Peyer's patch (tissue), 4 donors: ENCODE measurements at places on chromosomes 12 and 14. TPM values are rescaled to one million over a fixed set of nuclear protein-coding genes. Genes with fewer than 3 reads are reported as not detected.

GRCh38 chr14:73943083-73943482 lies 6.8 kb downstream of the FAM161B start:
- DNase-seq: peak; percentile 47

DNAI7 gene
- 1.7 TPM for total RNA-seq

DNA sequence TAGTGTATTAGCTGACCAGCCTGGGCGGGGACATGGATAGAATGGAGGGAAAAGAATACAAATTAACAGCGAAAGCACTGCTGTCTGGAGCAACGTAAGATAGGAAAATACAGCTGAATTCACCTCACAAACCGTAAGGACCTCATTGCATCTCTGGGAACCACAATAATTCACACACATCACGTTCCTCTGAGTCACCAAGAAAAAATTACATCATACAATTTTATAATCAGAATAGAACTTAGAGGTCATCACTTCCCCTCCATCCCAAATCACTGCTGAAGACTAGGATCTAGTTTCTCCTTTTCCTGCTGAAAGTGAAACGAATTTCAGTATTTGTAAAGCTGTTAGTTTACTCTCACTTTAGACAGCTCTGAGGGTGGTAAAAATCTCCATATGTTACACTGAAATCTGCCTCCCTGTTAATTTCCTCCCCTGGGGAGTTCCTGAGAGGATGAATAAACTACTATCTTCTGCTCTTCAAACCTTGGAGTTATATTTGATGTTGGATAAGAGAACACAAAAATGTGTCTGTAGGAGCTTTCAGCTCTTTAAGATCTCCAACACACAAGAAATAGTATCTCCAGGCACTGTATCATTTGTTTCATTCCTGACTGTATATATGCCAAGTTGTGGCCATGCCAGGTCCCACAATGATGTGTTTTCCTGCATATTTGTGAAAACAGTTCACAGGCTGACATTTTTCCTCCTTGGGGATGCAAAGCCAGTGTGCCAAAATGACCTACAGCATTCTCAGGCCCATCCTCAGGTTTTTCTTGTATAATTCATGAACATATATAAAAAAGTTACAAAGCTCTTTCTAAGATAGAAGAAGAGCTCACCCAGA lies 63.8 kb upstream of the SSTR1 start:
- no peak for DNase-seq

- DNase-seq: no peak
Observed at GRCh38 chr12:90404071-90404470, 550.9 kb downstream of the CCER1 start.

GRCh38 chr12:89029961-89030360 lies 322.3 kb downstream of the DUSP6 start:
- no peak for DNase-seq

DNA sequence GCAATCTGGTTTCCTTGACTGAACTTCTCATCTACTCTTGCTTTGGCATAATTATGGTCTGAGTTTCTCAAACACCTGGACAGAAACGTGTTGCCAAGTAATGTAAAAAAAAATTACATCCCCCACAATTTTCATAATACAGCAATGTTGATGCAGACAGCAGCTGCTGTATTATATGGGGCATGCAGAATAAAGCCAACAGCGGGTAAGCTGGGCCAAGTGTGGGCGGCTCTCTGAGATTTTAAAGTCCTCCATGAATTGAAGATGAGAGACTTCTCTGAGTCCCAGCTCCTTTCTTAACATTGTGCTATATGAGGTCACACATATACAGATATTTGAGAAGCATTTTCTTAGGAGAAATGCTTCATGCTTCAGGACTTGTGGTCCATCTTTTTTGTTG lies 881.2 kb downstream of the GALC start:
- DNase-seq: no peak
